ENCODE measurements at places on chromosomes 5 and 9.

GRCh38 chr9:125538092-125538473, 168.9 kb downstream of the MAPKAP1 start:
- no peak for DNase-seq

DNA sequence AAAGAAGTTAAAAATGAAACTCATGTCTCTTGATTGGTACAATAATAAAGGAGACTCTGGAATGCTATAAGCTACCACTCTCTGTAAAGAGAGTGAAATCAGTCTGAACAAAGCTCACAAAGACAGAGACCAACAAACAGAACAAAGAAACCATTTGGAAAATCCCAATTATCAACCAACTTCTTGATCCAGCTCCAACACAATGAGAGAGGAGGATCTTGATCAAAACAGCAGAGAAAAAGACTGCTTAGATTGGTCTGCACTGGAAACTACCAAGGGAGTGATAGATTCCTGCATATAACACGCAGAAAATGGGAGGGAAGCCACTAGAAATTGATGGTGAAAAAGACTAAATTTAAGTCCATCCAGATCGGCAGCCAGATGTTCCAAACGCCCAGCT, 23.1 kb upstream of the RNF38 start:
- no peak for DNase-seq

GRCh38 chr9:135095470-135096407, 8.3 kb downstream of the OLFM1 start:
- DNase-seq = no peak

GRCh38 chr5:34564710-34565235, 91.4 kb upstream of the RAI14 start:
- no peak for DNase-seq

GRCh38 chr9:27089706-27090105, 19.3 kb upstream of the TEK start:
- no peak for DNase-seq

DNA sequence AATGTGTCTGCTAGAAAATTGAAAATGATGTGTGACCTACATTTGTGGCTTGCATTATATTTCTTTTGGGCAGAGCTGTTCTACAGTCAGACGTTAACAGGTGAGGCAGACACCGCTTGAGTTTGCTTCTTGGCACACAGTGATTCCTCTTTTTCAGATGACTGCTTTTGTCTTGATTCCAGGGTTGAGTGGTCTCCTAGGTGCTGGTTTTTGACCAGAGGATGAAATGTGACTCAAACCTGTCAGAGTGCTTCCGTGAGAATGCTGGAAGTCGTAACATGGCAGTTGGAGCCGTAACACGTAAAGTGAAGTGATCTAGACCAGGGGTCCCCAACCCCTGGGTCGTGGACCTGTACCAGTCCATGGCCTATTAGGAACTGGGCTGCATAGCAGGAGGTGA, 28.3 kb upstream of the NDFIP1 start:
- no peak for DNase-seq

DNA sequence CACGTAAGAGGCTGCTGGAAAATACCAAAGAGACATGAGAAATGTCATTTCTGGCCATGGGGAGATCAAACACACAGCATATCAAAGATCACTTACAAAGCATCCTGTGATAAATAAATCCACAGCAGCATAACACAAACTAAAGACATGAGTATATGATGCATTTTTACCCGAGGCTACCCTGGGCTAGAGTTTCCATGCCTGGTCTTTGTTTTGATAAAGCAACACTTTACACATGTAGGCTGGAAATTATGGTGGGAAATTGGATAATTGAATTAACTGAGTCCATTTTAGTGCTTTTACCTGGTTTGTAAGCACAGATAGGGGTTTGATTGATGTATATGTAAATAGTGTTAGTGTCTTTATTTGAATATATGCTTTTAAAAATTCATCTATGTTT, 288.4 kb downstream of the AOPEP start:
- DNase-seq = no peak

DNA sequence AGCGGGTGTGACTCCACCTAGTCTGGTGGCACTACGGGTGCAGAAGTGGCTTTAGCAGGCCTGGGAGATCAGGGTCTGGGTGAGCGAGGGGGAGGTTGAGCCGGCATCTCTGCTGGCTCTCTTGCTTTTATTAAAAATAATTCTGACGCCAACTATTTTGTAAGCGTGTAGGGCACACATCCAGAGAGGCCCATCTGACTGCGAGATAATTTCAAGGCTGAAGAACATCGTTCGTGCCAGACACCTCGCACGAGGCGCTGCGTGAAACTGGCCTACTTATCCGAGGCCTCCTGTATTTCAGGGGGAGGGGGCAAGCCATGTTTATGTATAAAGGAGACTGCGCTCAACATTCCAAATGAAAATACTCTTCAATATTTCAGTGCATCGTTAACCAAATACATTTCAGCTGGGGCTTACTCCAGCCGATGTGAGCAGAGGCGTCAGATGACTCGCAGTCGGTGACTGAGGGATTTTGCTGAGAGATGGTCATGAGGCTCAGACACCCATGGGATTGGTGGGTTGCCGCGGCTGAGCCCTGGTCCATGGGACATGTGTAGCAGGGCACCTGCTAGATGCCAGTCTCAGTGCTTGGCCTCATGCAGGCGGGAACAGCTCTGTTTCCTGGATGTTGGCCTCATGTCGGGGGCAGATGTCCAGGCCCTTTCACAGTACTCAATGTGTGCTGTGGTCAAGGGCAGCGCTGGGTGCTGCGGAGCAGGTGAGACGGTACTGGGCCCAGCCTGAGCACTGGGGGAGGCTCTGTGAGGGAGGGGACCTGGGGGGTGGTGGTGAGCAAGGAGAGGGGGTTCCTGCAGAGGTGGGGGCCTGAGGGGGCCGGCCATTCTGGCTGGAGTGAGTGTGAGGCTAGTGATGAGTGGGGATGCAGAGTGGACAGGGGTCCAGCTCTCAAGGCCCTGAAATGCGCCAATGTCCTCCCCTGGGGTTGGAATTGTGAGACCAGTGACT, 201.5 kb downstream of the DAB2IP start:
- DNase-seq = no peak

DNA sequence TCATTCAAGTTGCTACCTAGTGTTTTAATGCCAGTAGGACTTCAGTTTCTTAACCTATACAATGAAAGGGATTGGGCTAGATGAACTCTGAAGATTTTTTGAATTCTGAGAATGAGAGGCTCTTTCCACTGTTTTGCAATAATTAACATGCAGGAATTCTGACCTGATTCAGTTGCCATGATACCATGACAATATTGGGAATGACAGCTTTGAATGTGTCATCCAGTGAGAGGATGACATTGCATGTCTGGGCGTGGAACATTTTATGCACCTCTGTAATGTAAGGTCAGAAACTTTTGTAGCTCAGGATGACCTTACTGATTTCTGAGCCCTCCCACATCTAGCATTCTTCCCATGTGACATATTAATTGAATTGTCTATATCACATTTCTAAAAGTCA, 30.6 kb upstream of the SPINK5 start:
- DNase-seq = no peak

DNA sequence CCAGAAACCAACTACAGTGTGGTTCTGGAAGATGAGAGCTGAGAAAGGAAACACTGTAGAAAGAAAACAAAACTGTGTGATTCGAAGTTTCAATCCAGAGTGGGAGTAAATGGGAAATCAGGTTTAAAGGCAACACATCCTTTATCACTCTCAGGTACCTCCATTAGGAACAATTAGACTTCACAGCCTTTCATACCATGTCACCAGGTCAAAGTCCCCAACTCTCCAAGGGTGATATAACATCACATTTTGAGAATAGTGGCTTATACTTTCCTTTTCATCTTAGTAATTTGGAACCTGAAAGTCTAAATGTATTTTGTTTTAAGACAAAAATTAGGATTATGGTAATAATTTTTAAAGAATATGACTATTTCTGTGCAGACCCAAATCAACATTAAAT, 194.9 kb upstream of the WWC1 start:
- DNase-seq = no peak

DNA sequence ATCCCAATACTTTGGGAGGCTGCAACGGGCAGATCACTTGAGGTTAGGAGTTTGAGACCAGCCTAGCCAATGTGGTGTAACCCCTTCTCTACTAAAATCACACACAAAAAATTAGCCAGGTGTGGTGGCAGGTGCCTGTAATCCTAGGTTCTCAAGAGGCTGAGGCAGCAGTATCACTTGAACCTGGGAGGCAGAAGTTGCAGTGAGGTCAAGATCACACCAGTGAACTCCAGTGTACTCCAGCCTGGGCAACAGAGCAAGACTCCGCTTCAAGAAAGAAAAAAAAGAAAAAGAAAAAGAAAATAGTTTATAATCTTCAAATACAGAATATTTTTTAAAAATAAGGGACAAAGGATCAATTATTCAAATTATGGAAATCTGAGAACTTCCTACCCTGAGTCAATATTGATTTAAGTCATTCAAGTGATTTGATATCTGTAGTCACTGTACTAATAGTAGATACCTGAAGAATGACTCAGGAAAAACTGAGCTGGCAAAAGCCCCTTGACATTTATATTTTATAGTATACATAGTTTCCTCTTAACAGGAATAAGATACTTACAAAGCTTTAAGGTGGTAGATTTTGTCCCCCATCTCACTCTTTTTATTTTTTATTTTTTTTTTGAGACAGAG, 61.8 kb downstream of the PTBP3 start:
- DNase-seq = no peak

DNA sequence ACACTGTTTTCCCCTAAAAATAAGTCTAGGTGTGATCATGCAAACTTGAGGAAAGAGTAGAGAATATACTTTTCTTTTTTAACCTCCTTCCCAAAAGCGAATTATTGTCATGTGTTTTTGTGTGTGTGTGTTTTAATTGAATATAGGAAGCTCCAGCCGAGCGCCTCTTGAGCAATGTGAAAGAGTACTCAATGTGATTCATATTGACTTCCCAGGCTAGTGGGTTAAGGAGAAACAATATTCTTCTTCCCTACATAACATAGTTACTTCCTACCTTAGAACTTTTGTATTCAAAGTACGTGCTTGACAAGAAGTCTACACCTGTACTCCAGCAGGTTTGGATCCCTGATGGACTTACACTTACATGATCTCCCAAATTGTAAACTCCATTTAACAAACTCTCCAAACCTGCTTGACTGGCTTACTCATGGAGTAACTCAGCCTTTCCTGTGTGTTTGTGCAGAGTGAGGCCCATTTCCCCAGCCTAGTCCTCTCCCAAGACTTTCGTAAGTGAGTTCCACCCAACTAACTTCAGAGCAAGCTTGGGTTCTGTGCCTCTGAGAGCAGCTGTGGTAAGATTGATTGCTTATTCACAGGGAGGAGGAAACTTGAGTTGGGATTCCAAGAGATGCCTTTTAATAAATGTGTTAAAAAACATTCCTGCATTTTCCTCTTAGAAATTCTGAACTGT, 9.3 kb downstream of the SLC28A3 start:
- DNase-seq = no peak

- no peak for DNase-seq
Measured at GRCh38 chr9:72254901-72255545, 105.8 kb downstream of the GDA start.

DNA sequence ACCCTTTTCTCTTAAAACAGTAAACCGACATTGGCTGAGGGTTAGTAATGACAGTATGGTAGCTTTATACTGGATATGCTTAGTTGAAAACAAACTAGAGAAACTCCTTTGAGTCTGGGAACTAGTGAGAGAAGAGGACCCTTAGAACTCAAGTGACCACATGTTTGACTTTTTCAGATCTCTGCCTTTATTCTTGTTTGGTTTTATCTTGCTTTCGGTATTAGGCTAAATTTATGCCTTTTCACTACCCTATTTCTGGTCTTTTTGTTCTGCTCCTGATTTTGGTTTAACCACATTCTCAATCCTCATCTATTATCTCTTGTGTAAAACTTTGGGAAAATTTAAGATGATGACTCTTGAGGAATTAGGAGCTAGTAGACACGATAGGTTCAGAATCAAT, 11.0 kb downstream of the SNAPC3 start:
- DNase-seq = no peak

GRCh38 chr5:76561959-76562358, 61.2 kb downstream of the F2RL2 start:
- DNase-seq = no peak

DNA sequence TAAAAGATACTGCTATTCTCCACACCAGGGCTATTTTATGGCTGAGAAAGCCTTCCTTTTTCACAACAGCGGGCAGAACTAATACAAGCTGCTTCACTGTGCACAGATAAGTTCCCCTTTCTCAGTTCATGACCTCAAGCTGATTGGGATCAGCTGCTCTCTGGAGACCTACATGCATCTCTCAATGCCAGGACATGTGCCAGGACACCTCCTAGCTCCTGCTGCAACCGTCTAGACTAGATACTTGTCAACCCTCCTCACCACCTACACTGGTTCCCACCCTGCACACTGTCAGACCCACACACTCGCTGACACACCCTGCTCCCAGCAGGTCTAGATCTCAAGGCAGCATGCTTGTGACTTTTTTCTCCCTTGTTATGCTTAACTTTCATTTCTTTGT, 39.8 kb downstream of the STARD4 start:
- DNase-seq = no peak

GRCh38 chr9:114743446-114743845, 61.5 kb upstream of the TEX48 start:
- DNase-seq = no peak

GRCh38 chr9:21056931-21057330, 20.8 kb downstream of the IFNB1 start:
- DNase-seq = no peak

- DNase-seq = no peak
Measured at GRCh38 chr9:93207326-93207814, 23.4 kb downstream of the WNK2 start.

- no peak for DNase-seq
Measured at GRCh38 chr5:57277085-57277484, 103.2 kb downstream of the GPBP1 start.

- DNase-seq = no peak
Measured at GRCh38 chr5:132076202-132076830, 2.7 kb downstream of the CSF2 start.

- no peak for DNase-seq
Measured at GRCh38 chr9:16688814-16689213, 181.7 kb downstream of the BNC2 start.

DNA sequence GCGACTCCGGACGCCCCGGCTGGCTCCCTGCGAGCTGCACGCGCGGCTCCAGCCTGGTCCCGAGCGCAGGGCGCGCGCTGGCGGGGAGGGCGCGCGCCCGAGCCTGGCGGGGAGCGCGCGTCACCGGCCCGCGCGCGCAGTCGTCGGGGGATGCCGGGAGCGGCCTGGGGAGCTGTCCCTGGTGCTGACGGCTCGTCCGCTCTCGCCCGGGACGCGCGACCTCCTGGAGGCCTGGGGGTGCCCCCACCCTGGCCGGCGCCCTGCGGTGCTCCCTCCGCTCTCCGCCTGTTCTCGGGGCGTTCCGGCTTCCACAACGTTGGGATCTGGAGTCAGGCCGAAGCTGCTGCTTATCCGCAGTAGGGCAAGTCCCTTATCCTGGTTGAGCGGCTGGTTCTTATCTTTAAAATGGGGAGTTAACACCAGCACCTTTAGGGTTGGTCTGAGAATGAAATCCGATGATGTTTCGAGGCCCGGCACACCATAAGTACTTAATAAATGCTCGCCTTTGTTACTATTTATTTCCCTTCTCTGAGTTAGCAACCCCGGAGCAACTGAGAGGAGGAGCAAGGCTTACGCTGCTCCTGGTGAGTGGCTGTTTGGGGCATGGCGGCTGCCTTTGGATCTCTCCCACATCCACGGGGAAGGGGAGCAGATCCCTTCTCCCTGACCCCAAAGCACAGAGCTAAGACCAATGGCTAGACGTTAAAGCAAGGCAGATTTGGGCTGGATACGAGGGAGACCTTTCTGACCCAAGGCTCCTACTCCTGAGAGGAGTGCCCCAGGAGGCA, at the start of gene FAM163B:
TSS of gene FAM163B (minus strand) at position 79 of the 788 bp plus-strand sequence. CDS start 29,166 bp downstream, outside the sequence.
- peak; percentile 41 for DNase-seq

GRCh38 chr9:38412751-38413150, 11.5 kb downstream of the IGFBPL1 start:
- no peak for DNase-seq

GRCh38 chr5:83911367-83911919, 190.8 kb upstream of the HAPLN1 start:
- no peak for DNase-seq

Data from stimulated activated naive CD4-positive, alpha-beta T cell (primary cell).